ENCODE measurements at places on chromosomes 2 and 18.

- no peak for DNase-seq
Observed at GRCh38 chr2:168350380-168350779, 103.0 kb upstream of the STK39 start.

- no peak for DNase-seq
Observed at GRCh38 chr18:3447068-3447894, 2.7 kb upstream of the TGIF1 start.

DNA sequence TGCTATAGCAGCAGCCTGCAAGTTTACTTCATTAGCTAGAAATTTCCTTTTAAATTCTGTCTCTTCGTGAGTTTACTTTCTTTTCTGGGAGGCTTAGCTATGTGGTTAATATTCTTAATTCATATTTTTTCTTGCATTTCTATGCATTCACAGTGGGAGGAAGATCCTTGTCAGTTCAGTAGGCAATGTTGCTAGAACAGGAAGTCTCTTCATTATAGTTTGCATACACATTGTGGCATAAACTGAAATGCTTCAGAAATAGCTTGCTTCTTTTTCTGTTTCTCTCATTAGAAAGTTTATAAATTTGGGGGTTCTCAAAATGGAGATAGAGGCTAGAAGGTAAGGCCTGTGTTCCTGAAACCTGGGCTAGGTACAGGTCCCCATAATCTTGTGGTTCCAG, 8.1 kb upstream of the ARHGAP15 start:
- no peak for DNase-seq

DNA sequence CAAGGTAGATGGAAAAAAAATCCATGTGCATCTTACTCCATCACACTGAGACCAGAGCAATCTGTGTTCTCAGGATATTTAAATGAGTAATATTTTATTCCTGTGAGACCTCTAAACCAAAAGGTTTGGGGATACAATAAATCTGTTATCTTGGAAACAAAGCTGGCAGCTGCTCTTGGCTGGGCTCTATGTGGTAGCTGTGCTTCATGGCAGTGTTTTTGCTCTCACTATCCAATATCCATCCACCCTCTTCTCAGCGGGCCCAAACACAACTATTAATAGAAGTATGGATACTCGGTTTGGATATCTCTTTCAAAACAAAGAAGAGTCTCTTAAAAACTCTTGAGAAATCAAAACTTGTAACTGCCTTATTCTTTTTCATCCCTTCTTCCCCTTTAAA, 244.9 kb upstream of the RAB12 start:
- no peak for DNase-seq

GRCh38 chr2:58756336-58756735, 515.2 kb upstream of the FANCL start:
- DNase-seq: no peak

GRCh38 chr2:218897394-218898108, 16.9 kb downstream of the WNT10A start:
- DNase-seq: no peak

- no peak for DNase-seq
Observed at GRCh38 chr2:174777347-174778084, 13.2 kb upstream of the CHRNA1 start.

- no peak for DNase-seq
Observed at GRCh38 chr2:172725746-172726145, 9.9 kb upstream of the RAPGEF4 start.

DNA sequence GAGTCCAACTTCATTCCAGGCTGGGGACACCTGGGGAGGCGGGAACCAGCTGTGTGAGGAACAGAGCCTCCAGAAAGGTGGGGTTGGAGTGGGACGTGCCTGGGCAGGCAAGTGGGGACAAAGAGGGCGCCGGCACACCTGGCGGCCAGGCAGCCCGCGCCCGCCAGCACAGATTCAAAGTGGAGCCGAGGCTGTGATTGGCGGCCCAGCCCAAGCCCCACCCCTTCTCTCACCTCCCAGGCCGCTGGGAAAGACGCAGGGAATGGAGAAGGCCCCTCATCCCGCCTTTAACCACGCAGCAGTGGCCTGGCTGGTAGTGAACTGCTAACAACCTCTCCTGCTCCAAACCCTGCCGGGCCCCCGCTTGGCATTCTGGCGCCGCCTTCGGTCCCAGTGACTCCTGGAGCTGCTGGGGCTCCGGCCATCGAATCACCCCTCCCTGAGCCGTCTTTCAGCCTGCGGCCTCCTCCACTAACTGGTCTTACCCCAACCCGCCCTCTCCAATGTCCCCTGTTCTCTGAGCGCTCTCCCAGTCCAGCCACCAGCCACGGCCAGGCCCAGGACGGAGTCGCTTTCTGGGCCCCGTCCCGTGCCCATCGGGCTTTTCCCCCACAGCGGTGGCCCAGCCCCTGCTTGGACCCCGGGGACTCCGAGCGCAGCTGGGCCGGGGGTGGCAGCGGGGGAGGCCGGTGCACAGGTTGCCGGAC, 27.9 kb upstream of the PTMA start:
- DNase-seq: no peak

GRCh38 chr18:70622622-70623419, 334.0 kb downstream of the SOCS6 start:
- no peak for DNase-seq

- no peak for DNase-seq
Observed at GRCh38 chr2:178530131-178530530, 49.9 kb downstream of the PLEKHA3 start.

GRCh38 chr18:55144193-55144930, 185.1 kb upstream of the CCDC68 start:
- DNase-seq: no peak

GRCh38 chr18:44392933-44393332, 287.8 kb upstream of the SETBP1 start:
- no peak for DNase-seq

DNA sequence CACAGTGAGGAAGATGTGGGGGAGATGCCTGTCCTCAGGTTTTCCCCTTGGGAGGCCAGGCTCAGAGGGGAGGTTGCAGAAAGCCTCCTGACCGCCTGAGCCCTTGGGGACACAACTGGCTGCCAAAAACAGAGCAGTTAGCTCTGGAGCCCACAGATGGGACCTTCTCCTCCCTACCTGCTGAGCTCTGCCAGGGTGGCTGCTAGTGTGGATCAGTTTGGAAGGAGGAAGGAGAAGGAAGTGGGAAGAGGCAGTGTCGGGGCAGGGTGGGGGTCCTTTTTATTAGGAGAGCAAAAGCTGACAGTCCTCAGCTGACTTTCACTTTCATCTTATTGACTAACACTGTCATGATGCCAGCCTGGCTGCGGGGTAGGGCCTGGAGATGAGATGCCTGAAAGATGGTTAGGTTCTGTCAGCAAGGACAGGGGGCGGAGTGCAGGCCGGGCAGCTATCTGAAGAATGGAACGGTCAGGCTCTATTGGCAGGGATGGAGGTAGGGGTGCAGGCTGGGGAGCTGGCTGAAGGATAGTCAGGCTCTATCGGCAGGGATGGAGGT, 188.5 kb upstream of the HDAC4 start:
- DNase-seq: no peak

- DNase-seq: no peak
Observed at GRCh38 chr2:108586116-108586515, 51.8 kb downstream of the LIMS1 start.

- DNase-seq: no peak
Observed at GRCh38 chr2:31113765-31114164, 24.5 kb downstream of the GALNT14 start.

DNA sequence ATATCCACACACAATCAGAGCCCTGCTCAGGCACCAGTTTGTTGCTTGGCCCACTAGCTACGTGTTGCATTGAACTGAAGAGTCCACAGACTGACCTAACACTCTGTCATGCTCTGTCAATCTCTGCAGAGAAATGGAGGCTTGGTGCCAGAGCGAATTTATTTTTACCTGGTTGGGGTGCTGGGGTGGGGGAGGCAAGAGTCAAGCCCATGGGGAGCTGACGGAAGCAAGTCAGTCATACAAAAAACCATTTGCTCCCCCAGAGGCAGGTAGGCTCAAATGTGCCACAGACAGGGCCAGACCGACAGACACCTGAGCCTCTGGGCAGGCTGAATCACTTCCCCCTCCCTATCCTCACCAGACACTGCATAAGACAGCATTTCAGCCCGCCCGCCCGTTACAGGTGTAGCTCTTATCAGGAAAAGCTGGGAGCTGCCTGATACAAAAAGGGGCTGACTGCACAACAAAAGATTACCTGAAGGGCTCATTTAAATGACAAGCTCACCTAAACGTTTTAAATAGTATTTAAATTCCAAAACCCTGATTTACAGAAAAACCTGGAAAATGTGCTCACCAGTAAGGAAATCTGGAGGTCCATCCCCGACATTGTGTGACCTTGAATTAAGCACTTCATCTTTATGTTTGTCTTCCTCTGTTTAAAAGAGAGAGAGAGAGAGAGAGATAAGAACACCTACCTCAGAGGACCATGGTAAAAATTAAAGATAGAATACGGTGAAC, 2.1 kb upstream of the PCBP1 start:
- no peak for DNase-seq

GRCh38 chr18:25261768-25262167, 90.2 kb downstream of the ZNF521 start:
- no peak for DNase-seq

DNA sequence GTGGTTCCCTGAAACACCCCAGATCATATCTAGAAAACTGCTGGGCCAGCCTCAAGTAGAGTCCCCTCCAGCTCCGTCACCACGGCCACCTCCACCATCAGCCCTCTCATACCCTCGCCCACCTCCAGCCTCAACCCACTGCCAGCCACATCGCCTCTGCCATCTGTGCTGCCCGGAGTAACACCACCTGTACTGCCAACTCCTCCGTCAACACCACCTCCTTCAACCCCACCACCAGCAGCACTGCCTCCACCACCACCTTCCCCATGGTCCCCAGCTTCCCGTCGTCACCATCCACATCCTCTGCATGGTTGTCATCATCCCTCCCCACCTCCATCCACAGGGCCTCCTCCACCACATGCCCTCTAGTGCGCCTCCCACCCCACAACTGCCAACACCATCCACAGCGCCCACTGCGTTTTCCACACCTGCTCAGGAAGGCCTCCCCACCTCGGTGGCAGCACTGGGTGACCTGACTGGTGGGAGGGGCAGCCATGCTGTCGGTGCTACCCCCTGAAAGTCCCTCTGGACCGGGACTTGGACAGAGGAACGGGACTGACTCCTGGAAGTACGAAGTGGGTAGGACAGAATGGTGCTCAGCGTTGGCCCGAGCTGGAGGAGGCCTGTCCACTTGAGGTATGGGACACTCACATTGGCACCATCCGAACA, 1.6 kb downstream of the SNED1 start:
- DNase-seq: no peak

DNA sequence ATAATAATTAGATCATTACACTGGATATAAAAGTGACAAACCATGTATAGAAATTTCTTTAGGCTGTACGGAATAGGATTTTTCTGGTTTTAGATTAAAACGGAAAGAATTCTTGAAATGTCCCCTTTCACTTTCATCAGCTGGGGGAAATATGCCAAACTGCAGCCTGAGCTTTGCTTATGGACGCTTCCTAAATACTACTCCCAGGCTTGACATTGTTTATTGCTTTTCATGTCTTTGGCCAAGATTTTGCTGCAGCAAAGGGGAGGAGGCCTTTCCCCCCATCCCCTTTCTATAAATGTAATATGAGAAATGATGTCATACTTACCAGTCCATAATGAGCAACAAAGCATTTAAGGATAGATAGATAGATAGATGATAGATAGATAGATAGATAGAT, 158.4 kb downstream of the MAP2 start:
- no peak for DNase-seq

DNA sequence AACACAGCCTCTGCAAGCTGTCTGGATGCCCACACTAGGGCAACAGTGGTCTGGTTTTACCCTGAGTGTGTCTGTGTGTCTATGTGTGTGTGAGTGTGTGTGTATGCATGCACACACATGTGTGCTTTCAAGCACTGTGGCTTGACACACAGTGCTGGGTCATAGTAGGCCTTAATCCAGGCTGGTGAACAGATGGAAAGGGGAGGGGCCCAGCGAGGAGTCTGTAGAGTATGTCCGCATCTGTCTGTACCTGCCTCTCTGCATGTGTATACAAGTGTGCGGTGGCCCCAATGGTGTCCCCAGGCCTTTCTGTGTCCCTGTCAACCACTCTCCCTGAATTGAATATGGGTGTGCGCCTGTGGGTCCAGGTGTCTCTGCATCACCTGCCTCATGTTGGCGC, 9.3 kb upstream of the KCNIP3 start:
- DNase-seq: no peak

- no peak for DNase-seq
Observed at GRCh38 chr2:34578641-34579040, 979.5 kb upstream of the FAM98A start.

DNA sequence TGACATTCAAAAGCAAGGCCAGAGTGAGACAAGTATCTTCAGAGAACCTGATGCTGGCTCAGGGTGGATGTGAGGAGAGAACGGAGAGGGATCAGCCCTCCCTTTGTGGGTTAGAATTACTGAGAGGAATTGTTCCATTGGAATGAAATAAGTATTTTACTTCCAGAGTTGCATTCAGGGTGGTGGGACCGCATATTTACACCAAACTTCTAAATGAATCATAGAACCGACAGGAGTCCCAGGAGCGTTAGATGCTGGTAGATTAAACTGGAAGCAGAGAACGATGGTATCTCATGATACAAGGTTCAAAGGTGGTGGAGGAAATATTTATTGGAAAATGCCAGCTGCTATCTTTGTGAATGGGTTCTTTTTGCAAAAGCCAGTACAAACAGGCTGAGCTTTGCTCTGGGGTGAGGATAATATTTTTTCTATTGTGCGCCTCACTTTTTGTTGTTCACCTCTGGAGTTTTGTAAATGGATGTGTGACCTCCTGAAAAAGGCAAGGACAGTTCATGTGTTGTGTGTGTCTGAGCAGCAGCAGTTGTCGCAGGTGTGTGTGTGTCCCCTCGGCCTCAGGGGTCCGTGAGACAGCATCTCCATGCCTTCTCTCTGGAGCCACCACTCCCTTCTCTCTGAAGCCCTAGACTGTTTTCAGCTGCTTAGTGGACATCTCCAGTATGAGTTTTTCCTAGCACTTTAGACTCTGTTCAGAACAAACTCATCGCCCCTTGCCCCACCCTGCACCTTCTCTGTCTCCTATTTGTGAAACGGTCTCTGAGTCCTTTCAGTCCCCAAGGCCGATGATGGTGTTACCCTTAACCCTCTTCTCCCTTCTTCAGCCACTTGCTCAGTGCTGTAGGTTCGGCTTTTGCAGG, 17.8 kb downstream of the MTCL1 start:
- DNase-seq: no peak

GRCh38 chr18:5469340-5469739, 74.5 kb downstream of the EPB41L3 start:
- DNase-seq: no peak

DNA sequence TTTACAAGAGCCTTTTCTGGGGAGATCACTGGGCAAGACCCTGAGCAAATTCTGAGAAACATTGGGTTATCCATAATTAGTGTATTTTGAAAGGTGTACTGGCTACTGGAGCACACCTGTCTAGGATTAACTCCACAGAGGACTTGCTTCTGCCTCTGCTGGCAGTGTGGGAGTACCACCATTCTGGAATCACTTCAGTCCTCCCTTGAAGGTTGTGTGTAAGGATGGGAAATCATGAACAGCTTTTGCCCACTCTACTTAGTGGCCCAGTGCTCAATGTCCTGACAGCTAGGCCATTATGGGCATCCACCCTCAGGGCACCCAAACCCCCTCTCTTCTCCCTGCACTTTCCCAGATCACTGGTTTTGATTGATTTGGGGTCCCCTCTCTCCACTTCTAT, 8.1 kb upstream of the SANBR start:
- no peak for DNase-seq

Measured in GDM1 (cell line).